ENCODE measurements at places on chromosomes 2 and 18.

DNA sequence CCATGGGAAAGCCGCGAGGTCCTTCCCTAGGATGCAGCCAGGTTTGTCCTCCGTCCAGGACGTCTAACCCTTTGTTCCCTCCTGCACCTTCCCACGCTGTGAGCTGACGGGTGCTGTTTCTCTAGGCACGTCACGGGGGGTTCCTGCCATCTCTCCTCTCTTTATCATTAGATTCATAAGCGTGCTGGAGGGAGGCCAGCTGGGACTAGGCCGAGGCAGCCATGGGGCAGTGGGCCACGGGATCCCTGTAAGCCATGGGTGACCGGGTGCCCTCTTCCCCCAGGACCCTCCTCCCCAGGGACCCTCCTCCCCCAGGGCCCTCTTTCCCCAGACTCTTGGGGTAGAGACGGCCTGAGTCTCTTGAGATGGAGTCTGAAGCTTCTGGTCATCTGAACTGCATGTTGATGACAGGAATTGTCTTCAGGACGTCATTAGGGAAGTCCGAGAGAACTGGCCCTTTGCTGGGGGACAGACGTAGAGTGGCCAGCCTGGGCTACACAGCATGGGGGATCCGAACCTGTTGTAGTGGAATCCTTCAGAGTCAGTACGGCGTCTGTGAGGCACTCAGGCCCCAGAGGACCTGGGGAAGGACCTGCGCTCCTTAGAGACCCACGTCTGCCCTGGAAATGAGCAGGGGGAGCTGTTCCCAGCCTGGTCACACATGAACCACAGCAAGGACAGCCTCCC, 108.1 kb downstream of the TPO start:
- no peak for DNase-seq

GRCh38 chr2:196376984-196377877, 205.9 kb upstream of the STK17B start:
- DNase-seq: no peak

DNA sequence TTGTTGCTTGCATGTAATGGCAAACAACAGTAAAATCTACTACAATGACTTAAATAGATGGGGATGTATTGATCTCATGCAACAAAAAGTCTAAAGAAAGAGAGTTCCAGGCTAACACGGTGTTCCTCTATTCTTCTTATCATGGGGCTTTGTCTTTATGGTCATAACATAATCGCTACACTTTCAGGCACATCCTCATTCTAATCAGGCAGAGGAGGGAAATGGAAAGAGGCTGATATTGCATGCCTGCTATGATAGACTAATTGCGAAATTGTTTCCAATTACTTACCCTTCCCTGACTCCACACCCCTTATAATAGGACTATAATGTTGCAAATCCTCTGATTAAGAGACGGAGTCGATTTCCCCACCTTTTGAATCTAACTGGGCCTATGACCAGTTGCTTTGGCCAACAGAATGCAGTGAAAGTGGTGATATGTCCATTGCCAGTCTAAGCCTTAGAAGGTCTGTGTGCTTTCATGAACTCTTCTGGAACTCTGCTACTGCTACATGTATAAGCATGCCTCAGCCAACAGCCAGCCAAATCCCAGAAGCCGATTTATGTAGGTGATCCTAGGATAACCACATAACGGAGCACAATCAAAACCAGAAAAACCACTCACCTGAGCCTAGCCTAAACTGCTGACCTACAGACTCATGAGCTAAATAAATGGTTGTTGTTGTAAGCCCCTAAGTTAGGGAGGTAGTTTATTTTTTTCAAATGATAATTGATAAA, 180.3 kb upstream of the TACR1 start:
- DNase-seq: no peak

- peak; percentile 88 for DNase-seq
Measured at GRCh38 chr2:158457826-158458616, 1.3 kb downstream of the PKP4 start.

GRCh38 chr2:238162251-238162845, 3.6 kb downstream of the ERFE start:
- DNase-seq: no peak

DNA sequence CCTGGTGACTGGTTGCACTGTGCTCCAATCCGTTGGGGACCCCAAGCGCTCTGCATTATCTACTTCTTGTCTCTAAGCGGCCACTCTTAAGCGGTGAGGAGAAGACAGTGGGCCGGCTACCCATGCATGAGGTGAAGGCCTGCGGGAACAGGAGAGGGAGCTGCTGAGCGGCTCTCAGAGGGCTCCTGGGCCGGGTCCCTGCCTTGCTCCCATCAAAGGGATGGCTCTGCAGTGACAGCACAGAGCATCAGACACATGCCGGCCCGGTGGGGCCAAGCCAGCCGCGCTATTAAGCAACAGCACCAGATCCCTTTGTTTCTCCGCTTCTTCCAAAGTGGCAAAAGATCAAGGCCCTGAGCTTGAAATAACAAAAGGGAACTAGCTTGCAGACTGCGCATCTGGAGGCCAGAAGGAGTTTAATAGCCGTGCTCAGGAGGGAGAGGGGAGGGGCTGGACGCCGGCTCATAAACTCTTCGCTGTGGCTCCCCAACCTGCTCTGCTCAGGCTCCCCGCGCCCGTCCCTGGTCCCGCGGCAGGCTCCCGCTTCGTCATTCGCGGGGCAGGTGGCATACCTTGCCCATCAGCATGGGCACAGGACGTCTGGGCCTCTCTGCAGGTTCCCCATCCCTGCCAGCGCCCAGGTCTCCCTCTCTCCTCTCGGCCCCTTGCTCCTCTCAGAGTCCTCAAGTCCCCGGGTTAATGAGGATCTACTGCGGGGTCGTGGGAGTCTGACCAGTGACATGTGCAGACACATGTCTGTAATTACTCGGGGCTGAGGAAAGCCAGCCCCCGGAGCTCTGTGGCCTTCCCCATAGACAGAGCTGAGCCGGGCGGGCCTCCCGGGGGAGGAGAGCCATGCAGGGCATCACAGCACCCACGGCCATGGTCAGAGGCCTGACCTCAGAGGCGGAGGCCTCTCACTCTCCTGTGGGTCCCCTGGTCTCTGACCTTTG, 96.7 kb downstream of the ASB1 start:
- peak; percentile 49 for DNase-seq

- no peak for DNase-seq
Measured at GRCh38 chr2:156537141-156537540, 101.0 kb downstream of the GPD2 start.

DNA sequence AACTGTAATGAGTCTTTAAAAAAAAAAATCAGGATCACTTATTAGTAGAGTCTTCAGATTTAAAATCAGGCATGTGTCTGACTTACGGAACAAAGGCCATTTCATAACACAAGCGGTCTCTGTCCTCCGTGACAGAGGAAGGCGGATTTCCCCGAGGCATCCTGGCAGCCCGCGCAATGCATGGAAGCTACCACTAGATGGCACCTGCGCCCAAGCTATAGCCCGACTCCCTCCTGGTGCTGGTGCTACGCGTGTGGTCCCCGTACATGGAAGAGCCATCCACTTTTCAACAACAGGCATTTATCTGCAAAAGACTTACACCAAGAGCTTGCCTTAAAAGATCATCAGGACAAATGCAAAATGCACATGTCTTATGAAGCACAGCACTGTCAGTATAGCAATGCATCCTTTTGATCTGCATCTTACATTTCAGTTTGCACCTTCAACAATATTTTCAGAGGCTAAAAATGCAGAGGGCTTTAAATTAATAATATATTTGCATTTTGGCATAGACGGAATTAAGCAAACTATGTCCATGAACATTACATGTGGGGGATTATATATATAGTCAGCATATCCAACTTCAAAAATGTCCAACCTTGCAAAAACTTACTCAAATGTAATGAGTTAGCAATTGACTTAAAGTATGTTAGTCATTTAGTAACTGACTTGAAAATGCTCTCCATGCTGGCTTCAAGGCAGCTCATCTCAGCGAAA, 96.0 kb downstream of the ZNF516 start:
- DNase-seq: peak; percentile 3

GRCh38 chr18:28045880-28046279, 131.1 kb downstream of the CDH2 start:
- no peak for DNase-seq

DNA sequence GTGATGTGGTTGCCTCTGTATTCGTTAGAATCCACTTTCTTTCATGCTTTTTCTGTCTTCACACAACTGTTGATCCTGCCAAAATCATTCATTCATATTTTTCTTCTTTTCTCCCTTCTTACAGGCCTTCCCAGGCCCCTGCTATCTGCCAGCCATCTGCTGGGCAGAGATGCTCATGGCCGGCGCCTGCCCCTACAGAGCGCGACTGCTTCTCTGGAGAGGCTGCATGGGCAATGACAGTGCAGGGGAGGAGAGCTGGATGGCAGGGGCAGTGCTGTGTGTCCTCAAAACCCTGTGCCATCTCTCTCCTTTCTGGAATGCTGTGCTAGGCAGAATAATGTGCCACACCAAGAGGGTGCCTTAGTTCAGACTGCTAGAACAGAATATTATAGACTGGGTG, 125.2 kb downstream of the INHBB start:
- no peak for DNase-seq

GRCh38 chr18:30359521-30359920, 683.0 kb downstream of the DSC3 start:
- DNase-seq: no peak

DNA sequence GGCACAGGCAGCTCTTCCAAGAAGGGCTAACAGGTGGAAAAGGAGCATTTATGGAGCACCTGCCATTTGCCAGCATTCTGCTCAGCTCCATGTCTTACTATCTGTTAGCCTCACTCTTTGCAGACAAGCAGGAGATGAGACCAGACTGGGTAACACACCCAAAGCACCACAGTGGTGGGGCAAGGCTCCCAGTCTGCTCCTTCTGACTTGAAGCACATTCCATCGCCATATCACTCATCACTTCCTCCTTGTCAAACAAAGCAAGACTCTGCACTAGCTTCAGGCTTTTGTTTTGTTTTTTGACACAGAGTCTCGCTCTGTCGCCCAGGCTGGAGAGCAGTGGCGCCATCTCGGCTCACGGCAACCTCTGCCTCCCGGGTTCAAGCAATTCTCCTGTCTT, 182.8 kb downstream of the MGAT5 start:
- no peak for DNase-seq

DNA sequence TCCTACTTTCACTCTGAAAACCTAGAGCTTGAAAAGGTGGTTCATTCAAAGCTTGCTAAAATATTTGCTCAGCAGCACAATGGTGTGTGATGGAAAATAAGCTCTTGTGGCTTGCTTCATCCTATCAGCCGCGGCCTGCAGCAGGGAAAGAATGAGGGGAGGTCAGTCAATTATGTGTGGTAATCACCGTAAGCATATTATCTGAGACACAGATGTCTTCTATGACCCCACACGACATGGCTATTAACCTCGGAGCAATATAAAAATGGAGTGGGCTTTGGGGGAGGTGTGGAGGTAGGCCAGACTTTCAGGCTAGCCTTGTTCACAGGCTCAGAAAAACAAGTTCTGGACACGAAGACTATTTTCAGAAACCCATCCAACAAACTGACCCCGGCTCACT, 98.4 kb upstream of the SIX3 start:
- no peak for DNase-seq

- no peak for DNase-seq
Measured at GRCh38 chr2:105755895-105756294, 11.2 kb downstream of the NCK2 start.
